Stimulated activated CD4-positive, alpha-beta T cell treated with anti-CD3 and anti-CD28 coated beads, Interleukin-1b, Interleukin-23, amount 100 ng/mL, for 1 hour (primary cell): ENCODE measurements at places on chromosomes 5 and 9.

DNA sequence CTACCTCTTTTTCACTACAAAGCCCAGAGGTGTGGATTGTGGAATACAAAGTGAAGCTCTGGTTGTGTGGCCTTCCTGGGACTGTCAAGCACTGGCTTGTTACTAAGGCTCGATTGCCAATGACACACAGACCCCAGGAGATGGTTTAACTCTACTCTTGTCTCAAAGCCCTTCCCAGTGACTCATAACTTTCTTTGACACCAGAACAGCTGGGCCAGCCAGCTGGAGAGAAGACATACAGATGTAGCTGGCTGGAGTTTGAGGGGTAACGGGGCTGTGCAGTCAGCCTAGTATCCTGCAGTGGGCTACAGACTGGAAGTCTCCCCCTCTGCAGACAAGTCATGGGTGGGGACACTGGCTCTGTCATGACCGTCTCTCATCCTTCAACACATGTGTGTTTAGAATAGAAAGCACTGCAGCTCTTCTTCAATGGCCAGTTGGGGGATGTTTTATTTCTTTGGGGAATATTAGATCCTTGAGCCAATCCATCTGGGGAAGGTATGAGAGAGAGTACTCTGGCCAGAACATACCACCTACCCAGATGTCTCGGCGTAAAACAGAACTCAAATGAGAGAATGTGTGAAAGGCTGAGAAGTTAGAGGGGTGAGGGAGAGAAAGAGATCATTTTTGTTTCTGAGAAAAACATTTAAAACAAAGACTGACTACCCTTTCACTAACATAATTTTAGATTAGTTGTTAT, 53.3 kb downstream of the SEMA6A start:
- no peak for DNase-seq

DNA sequence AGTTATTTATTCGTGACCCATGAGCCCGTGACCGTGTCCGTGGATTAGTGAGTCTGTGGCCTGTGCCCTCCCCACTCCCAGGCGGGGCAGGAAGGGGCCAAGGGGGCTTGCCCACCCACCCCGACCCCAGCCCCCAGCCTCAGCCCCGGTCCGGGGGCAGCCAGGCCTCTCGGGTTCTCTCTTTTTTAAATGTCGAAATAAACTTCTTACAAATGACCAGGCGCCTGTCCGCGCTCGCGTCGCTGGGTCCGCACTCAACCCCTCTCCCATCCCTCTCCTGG, 7.6 kb downstream of the BARHL1 start:
- DNase-seq: no peak

GRCh38 chr5:169195601-169196000, 105.3 kb downstream of the SLIT3 start:
- DNase-seq: no peak

DNA sequence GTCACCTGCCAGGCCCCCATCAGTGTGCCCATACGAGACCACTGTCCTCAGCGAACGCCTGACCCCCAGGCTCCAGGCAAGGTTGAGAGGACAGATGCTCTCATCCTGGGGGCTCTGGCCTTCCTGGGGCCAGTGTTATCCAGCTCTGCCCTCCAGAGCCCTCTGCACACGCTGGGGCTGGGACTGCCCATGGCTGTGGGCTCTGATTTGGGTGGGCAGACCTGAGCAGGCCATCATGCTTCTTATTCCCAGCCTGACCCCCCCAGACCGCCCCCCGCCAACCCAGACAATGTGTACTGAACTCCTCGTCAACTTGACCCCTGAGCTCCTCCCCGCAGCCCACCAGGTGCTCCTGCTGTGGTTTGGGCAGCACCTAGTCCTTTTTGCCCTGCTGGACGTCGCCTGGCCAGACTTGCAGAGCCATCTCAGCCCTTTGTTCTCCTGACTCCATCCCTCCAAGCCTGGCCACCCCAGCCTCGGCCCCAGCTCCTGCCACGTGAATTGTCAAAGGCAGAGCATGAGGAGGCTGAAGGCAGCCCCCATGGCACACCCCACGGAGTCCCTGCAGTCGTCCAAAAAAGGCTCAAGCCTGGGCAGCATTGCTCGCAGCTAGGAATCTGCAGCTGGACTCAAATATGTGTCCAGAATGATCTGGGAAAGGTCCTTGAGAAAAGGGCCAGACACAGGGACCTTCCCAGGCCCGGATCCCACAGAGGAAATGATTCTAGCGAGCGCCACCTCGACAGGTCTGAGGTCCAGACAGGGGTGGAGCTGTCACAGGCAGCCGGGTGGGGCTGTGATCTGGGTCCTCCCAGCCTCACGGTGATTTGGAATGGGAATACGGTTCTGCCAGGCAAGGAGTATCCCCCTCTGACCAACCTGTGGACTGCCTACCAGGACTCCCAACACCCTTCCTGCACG, 87.0 kb downstream of the ADAMTS2 start:
- DNase-seq: no peak

GRCh38 chr9:91424403-91425176, 958 bp upstream of the NFIL3 start:
- peak; percentile 21 for DNase-seq

GRCh38 chr5:58357799-58358500, 101.9 kb downstream of the PLK2 start:
- DNase-seq: no peak
